Gastroesophageal sphincter (tissue), 4 donors: ENCODE measurements at places on chromosomes 2 and 18. TPM values are rescaled to one million over a fixed set of nuclear protein-coding genes. Genes with fewer than 3 reads are reported as not detected.

DNA sequence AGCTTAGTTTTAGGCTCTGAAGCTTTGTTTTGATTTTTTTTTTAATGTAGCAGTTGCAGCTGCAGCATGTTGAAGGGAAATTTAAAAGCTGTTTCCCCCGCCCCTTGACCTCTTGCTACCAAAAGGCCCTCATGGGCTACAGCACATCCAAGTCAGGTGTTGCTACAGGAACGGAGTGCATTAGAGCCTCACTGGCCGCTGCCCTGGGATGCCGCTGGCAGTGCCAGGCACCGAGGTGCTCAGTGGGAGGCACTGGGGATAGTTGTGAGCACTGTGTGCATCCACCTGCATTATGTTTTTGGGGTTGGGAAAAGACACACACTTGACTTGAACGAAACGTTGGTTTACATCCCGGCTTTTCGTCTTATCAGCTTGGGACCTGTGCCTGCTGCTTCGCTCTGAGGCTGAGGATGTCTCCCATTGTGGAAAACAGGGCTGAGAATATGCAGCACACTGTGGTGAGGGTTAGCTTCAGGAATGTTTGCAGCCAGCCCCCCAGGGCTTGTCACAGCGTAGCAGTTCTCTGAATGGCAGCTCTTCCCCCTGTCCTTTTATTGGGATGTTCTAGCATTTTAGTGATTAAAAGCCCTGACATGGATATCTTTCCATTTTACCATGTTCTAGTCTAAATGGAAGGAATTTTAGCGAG is 24.1 kb downstream of the DCDC2C start:
- no peak for ATAC-seq

Gene WNT6
- 4.2 TPM for total RNA-seq

Gene FZD7
- 55.4 TPM for total RNA-seq

DNA sequence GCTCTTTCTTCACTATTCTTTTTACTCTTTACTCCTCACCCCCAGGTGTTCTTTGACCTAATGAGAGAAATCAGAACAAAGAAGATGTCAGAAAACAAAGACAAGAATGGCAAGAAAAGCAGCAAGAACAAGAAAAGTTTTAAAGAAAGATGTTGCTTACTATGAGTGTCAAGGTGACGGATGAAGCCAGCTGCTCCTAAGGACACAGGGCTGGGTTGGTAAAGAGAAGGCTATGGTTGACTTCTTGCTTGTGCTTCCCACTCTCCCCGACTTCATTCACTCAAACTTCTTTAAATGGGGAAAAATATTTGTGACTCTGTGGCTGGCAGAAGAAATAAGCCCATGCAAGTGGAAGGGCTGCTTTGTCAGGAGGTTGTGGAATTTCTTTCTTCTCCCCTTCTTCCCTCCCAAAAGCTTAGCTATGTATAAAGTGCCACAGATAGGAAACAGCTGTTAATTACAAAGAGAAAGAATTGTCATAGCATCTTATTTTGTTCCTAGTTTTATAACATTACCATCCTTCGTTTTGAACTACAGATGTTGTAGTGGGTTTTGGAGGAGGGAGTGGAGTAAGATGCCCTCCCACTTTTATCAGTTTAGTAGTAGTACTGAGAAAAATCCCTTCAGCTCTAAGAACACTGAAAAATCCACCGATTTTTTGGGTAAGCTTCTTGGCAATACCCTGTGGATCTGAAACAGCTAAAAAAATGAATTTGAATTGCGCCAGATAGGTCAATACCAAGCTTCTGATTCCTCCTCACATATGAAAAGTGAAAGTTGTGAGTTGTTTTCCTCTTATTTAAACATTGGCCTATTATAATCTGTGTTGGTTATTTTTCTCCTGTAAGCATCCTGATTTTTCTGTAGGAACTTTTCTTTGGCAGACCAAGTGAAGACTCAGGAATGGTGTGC is 40.7 kb downstream of the RALB start:
- no peak for ATAC-seq

Gene FOXD4L1
- total RNA-seq: 0.50 TPM

DNA sequence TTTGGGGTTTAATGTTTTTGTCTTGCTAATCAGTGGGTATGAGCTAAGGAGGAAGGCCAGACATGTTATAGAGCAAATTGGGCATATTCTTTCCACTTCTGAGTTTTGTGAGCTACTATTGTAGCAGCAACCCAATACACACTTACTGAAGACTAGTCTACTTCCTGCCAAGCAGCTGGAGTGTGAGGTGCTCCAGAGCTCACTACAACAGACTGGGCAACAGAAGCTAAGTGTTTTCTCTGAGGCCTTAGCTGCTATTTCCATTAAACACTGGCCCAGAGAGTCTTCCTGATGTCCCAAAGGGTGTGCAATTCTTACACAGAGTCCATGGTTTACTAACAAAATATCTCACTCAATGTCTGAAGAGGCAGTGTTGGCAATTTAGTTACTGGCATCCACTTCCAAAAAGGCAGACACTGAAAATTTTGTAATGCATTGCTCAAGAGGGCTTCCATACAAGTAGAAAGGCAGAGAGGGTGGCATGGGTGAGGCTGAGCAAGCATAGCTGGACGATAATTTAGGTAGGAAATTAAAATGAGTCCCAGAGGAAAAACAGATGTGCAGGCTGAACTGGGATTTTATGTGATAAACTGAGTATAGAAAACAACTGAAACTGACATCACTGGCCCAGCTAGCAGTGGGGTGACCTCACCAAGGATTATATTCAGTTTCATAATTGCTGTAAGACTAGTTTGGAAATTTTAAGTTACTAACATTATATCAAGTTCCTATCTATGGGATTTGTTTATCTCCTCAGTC is 68.6 kb downstream of the ZC3H6 start:
- peak; percentile 48 for ATAC-seq

Gene LYG2
- total RNA-seq: not detected

Gene MYL1
- not detected for total RNA-seq

GRCh38 chr18:62288665-62289008 is 36.5 kb upstream of the TNFRSF11A start:
- ATAC-seq: no peak

DNA sequence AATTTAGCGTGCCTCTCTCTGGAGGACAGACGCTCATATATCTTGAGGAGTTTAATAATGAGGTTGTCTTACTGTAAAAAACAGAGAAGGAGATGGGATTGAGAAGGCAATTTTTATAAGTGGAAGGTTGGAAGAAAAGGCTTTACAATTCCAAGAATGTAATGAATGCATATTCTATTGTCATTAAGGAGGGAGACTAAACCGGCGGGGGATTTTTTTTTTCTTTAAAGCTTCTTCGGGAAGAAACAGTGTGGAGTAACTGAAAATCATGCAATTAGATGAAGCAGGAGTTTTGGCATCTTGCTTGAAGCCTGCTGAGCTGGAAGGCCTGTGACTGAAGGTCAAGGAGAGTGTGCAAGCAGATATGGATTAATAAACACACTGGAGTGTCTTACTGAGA is 124.4 kb downstream of the HRH4 start:
- no peak for ATAC-seq

Gene SLC4A5
- total RNA-seq: 1.8 TPM

Gene CNRIP1
- 48.1 TPM for total RNA-seq

Gene C2orf15
- total RNA-seq: not detected

DNA sequence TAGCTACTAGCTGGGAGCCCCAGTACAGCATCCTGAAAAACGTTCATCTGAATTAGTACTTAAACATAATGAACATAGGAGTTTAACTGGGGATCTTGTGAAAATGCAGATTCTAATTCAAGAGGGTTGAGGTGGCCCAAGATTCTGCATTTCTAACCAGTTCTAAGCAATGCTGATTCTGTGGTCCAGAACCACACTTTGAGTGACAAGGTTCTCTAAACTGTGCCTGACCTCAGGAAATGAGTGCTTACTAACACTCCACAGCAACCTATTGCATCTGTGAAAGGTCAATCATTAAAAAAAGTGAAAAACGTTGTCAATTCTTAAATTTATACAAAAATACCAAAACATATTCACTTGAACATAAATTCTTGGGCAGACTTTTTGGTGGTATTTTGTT is 157.1 kb upstream of the ZFP36L2 start:
- ATAC-seq: no peak

DNA sequence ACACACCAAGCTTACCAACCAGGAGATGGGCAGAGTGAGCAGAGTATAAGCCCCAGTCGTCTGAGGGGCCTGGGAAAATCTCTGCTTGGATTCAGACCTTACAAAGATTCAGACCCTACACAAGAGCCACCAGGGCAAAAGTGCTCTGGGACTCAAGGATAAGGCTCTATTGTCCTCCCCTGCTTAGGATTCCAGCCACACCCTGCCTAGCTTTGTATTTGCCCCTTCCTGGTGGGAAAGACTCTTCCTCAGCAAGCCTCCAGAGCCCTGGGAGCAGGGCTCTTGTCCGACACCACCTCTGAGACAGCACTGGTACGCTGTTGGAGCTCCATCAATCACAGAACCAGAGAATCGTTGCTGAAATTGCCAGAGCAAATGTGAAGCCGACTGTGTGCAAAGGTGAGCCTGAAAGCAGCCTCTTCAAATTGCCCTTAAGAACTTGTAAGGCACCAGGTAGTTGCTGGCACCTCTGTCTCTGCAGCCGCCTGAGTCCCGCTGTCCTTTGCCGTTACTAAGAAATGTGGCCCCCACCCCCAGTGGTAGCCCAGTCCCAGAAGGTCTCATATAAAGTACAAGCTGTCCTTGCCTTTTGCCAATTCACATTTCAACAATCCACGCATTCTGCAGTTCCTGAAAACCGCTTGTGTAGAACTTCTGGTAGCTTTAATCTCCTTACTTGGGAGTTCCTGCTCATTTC is 148.7 kb downstream of the CTIF start:
- peak; percentile 74 for ATAC-seq

GRCh38 chr18:51637881-51638280 is 440.4 kb upstream of the MEX3C start:
- ATAC-seq: no peak

- ATAC-seq: no peak
These were observed 123.2 kb upstream of the BCL2L11 start for GRCh38 chr2:110997331-110998045.

Gene IL1R2
- total RNA-seq: 14.0 TPM

Gene PTCD3
- 34.7 TPM for total RNA-seq

Gene ATOH8
- 42.5 TPM for total RNA-seq

- no peak for ATAC-seq
These were observed 121.9 kb downstream of the CACNB4 start for GRCh38 chr2:151976945-151977353.

- no peak for ATAC-seq
These were observed 129.4 kb upstream of the CNTNAP5 start for GRCh38 chr2:123895651-123896050.

DNA sequence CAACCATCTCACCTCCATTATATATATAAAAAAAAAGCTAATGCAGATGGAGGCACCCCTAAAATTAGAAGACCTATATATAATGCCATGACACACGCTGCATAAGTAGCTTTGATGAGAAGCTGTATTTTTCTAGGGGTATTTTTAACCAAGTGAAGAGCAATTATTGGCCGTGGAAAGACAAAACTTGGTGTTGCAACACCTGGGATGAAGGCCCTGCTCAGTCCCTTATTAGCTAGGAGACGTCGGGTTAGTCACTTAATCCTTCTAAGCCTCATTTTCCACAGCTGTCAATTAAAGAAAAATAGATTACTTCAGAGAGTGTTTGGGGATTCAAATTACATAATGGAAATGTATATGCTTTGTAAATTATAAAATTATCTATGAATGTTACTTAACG is 63.0 kb downstream of the WDR75 start:
- ATAC-seq: no peak

DNA sequence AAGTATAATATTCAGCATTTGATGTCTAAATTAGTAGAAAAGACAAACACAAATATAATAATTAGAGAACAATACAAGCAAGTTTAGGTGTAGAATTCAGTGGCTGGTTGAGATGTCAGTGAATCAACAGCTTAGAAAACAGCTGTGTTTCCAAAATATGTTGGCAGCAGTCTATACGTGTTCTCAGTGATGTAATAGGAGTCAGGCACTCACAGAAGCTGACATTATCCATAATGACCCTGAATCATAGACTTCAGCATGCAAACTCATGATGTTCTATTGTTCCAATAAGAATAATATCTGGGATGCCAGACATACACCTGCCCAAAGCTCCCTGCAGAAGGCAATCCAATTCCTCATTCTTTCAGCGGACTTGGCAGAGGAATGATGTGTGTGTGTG is 164.7 kb downstream of the SLC8A1 start:
- ATAC-seq: no peak

Gene KCNJ13
- not detected for total RNA-seq

DNA sequence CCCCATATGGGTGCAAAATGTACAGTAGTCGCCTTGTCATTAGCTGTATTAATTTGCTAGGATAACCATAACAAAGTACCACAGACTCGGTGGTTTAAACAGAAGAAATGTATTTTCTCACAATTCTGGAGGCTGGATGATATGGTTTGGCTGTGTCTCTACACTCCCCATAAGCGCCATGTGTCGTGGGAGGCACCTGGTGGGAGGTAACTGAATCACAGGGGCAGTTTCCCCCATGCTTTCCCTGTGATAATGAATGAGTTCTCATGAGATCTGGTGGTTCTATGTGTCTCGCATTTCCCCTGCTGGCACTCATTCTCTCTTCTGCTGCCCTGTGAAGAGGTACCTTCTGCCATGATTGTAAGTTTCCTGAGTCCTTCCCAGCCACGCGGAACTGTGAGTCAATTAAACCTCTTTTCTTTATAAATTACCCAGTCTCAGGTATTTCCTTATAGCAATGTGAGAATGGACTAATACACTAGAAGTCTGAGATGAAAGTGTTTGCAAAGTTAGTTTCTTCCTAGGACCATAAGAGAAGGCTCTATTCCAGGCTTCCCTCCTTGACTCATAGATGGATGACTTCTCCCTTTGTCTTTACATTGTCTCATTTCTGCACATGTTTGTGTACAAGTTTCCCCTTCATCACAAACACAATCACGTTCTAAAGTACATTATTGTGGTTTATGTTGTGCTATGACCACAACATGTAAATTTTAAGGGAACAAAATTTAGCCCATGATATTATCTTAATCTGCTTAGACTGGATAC is 1442.6 kb downstream of the SUCLG1 start:
- ATAC-seq: no peak

DNA sequence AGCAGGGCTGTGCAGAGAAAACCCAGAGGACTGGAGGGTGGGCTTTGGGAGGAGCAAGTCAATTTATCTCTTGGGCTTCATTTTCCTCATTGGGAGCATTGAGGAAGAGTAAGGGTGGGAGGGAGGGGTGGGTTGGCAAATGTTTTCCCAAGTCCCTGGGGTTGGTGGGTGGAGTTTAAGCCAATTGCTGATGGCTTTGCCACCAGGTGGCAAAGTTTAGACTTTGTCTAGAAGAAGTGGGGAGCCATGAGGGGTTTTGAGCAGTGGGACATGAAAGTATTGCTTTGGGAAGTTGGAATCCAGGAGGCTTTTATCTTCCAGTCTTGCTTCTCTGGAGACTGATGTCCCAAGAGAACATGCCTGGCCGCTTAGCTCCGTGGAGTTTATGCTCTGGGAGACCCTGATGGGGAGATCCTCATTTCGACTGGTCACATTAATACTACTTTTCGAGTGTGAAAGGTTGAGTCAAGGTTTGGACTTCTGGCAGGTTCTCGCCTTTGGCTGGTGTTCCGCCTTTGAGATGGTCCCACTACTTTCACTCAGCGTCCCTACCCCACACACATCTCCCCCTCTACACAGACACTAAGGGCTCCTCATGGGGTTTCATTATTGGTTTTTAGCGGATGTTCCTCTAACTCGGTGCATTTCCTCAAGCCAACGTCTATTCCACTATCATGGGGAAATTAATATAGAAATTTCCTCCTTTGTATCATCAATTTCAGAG is 126.7 kb downstream of the PRKCE start:
- peak; percentile 13 for ATAC-seq
